T-cell (primary cell): ENCODE measurements at places on chromosomes 2 and 18. TPM values are rescaled to one million over a fixed set of nuclear protein-coding genes. Genes with fewer than 3 reads are reported as not detected.

Gene NYAP2
- not detected for total RNA-seq

Gene FSHR
- not detected for total RNA-seq

Gene TXNDC2
- total RNA-seq: not detected

Gene SERPINB10
- total RNA-seq: not detected

Gene FHOD3
- total RNA-seq: 0.06 TPM

Gene BOK
- not detected for total RNA-seq

Gene SLC9A2
- not detected for total RNA-seq

Gene TCF23
- not detected for total RNA-seq

Gene CABYR
- total RNA-seq: 0.86 TPM

GRCh38 chr2:215695861-215696260 lies 260.0 kb upstream of the FN1 start:
- no peaks in the 10 kb centered on the region for H3K27me3 ChIP-seq
- H3K36me3 ChIP-seq: no peaks in the 10 kb centered on the region
- DNase-seq: no peak
- no peak overlapping the region for H3K27ac ChIP-seq

DNA sequence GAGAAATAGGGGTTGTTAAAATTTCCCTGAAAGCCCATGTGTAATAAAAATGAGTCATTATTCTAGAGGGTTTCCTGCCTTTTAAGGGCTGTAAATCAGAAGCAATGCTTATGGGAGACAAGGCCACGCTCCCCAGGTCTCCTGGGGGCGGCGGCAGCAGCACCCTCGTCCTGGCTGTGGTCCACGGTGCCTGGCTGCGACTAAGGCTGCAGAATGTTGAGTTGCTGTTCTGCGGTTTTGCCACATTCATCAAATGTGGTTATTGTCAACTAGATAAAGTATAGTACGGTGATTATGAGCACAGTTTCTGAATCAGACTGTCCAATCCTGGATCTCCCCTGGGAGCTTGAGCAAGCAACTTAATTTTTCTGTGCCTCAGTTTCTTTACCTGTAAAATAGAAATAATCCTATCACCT lies 11.9 kb upstream of the AGFG1 start:
- peaks cover 50% of the 10 kb centered on the region for H3K4me1 ChIP-seq
- H3K27me3 ChIP-seq: no peaks in the 10 kb centered on the region
- DNase-seq: peak; percentile 46
- no peak overlapping the region for H3K4me3 ChIP-seq
- H3K27ac ChIP-seq: no peak overlapping the region
- H3K36me3 ChIP-seq: no peaks in the 10 kb centered on the region

DNA sequence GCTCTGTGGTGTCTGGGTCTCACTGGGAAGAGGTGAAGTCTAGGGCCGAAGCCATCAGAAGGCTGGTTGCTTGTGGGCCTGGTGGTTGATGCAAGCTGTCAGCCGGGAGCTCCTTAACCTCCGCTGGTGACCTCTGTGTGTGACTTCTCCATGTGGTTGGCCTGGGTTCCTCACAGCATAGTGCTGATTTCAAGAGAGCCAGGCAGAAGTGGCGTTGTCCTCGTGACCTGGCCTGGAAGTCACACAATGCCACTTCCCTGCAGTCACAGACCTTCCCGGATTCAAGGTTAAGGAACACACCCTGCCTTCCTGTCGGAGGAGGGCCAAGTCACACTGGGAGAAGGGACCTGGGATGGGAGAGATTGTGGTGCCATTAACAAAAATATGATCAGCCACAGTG lies 303.7 kb upstream of the HS6ST1 start:
- H3K27me3 ChIP-seq: peaks cover 7% of the 10 kb centered on the region
- no peaks in the 10 kb centered on the region for H3K36me3 ChIP-seq
- no peaks in the 10 kb centered on the region for H3K4me1 ChIP-seq
- no peak overlapping the region for H3K27ac ChIP-seq
- no peak overlapping the region for H3K4me3 ChIP-seq

GRCh38 chr18:79912409-79912991 lies 39.0 kb downstream of the SLC66A2 start:
- H3K27ac ChIP-seq: no peak overlapping the region
- H3K4me1 ChIP-seq: peaks cover 32% of the 10 kb centered on the region
- no peaks in the 10 kb centered on the region for H3K27me3 ChIP-seq
- DNase-seq: peak; percentile 53

DNA sequence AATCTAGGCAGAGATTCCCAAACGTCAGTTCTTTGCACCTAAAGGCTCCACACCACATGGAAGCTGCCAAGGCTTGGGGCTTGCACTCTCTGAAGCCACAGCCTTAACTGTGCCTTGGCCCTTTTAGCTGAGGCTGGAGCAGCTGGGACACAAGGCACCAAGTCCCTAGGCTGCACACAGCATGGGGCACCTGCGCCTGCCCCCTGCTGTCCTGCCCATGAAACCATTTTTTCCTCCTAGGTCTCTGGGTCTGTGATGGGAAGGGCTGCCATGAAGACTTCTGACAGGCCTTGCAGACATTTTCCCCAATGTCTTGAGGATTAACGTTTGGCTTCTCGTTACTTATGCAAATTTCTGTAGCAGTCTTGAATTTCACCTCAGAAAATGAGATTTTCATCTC lies 241.5 kb downstream of the OSR1 start:
- H3K36me3 ChIP-seq: no peaks in the 10 kb centered on the region
- no peak overlapping the region for H3K27ac ChIP-seq
- H3K4me3 ChIP-seq: no peak overlapping the region
- no peaks in the 10 kb centered on the region for H3K4me1 ChIP-seq

GRCh38 chr18:50917021-50917420 lies 38.1 kb downstream of the ME2 start:
- DNase-seq: no peak
- H3K4me1 ChIP-seq: no peaks in the 10 kb centered on the region
- no peaks in the 10 kb centered on the region for H3K27me3 ChIP-seq
- H3K27ac ChIP-seq: no peak overlapping the region
- no peak overlapping the region for H3K4me3 ChIP-seq

- H3K4me1 ChIP-seq: peaks cover 13% of the 10 kb centered on the region
- H3K27me3 ChIP-seq: no peaks in the 10 kb centered on the region
- H3K36me3 ChIP-seq: no peaks in the 10 kb centered on the region
- no peak overlapping the region for H3K4me3 ChIP-seq
Observed at GRCh38 chr2:170512266-170512665, 202.9 kb upstream of the SP5 start.

DNA sequence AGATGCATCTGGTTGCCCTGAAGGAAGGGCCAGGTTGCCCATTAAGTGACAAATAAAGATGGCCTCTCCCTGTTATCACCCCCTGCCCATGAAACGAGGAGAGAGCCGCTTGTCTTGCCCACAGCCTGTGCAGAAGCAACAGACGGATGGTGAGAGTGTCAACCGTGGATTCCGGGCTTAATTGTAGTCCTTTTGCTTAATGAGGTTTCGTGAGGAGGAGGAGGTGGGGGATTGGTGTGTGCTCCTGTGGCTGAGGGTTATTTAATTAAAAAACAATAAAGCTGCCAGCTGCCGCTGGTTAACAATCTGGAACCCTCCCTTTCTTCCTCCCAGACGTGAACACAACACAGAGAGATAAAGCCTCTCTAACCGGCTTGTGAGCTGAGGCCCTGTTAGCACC lies 188.0 kb upstream of the PARD3B start:
- no peaks in the 10 kb centered on the region for H3K36me3 ChIP-seq
- no peak for DNase-seq
- no peaks in the 10 kb centered on the region for H3K27me3 ChIP-seq

DNA sequence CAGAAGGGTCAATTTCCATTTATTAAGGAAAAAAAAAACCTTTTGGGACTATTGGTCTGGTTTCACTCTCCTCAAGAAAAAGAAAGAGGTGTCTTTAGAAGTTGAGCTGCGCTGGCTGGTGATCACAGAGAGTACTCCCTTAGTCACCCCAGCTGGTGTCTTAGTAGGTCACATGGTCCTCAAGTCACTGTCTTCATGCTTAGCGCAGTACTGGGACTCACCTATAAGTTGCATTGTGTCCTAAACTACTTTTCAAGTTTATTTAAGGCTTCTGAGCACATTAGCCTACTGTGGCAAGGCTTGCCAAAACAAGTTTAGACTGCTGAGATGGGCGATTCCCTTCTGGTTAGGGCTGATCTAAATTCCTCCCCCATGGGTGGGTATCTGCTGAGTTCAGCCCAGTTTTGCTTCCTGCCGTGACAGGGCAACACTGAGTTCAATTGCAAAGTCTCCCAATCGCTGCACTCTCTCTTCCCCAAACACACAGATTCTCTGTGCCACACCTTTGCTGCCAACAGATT lies 824.9 kb upstream of the CRIM1 start:
- H3K4me3 ChIP-seq: no peak overlapping the region
- no peak overlapping the region for H3K27ac ChIP-seq
- H3K27me3 ChIP-seq: no peaks in the 10 kb centered on the region
- DNase-seq: no peak

DNA sequence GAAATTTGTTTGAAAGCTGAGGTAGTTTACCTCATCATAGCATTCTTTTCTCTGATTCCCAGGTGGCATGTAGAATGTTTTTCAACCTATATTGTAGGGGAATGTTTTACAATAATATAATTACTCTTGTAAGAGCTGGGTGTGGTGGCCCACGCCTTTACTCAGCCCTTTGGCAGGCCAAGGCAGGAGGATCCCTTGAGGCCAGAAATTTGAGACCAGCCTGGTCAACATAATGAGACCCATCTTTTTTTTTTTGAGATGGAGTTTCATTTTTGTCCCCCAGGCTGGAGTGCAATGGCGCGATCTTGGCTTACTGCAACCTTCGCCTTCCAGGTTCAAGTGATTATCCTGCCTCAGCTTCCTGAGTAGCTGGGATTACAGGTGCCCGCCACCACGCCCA lies 3.6 kb downstream of the USP39 start:
- H3K4me3 ChIP-seq: no peak overlapping the region
- no peak overlapping the region for H3K27ac ChIP-seq
- H3K36me3 ChIP-seq: peaks cover 11% of the 10 kb centered on the region

GRCh38 chr18:78584459-78585022 lies 395.1 kb upstream of the SALL3 start:
- H3K27me3 ChIP-seq: peaks cover 15% of the 10 kb centered on the region
- no peak overlapping the region for H3K27ac ChIP-seq
- no peak for DNase-seq
- no peak overlapping the region for H3K4me3 ChIP-seq
